ENCODE measurements at places on chromosomes 7 and 10. TPM values are rescaled to one million over a fixed set of nuclear protein-coding genes. Genes with fewer than 3 reads are reported as not detected.
A peak's percentile ranks its signal among the peaks of the same experiment; 100 is the strongest.

- ATAC-seq: no peak
Observed at GRCh38 chr10:16341637-16342036, 95.2 kb upstream of the PTER start.

CARD11 gene
- total RNA-seq: 98.7 TPM

- no peak for ATAC-seq
Observed at GRCh38 chr7:26743205-26743604, 121.2 kb downstream of the SKAP2 start.

DNA sequence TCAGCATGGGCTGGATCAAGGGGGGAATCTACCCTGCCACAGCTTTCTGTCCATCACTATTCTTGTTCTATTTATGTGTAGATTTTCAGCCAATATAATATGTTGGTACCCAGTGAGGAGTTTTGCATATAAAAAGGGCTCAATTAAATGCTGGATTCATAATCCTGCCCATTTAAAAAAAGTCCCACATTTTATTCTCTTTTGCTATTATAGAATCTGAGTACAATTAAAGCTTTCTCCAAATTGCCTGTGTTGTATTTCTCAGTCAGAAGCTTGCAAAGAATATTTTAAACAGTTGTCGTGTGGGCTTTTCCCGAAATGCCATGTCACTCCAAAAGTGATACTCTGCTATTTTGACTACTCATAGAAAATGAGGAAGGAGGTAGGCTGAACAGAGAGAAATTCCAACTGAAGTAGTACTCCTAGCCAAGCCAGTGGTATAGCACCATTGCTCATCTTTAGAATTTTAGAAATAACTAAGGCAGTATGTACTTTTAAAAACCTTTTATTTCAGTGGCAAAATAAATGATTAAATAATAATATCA lies 108.3 kb upstream of the HDAC9 start:
- no peak for ATAC-seq

DNA sequence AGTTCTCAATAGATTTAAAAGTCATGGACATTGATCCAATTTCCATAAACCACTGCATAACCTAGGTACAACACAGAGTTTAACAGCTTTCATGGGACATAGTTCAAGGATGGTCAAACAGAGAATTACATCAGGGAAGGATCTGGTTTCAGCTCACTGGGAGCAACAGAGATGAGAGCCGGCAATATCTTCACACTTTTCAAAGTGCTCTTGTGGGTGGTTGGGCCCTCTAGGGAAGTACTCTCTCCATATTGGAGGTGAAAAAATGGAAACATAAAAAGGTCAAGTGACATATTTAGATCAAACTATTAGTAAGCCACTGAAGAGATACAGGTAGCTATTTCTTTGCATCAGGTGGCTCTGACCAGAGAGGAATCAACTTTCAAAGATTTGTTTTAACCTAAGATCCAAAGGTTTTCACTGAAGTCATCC lies 61.8 kb upstream of the LRRN3 start:
- ATAC-seq: peak; percentile 30

DNA sequence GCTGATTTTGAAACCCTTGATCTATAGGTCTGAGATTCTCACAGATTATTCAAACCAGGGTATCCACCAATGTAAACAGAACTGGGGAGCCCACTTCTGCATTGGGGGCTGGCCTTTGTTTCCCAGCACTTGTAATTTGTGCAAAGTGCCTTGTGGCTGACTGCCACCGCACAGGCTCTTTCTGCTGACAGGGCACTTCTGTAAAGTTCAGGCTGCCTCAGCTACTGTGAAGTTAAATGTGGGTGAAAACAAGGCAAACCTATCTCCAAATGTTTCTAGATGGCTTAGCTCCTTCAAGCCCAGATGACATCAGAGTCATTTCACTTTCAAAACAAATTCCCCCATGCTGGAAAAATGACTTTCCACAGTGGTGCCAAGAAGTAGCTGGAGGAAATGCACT lies 54.7 kb downstream of the GRID1 start:
- no peak for ATAC-seq

DNA sequence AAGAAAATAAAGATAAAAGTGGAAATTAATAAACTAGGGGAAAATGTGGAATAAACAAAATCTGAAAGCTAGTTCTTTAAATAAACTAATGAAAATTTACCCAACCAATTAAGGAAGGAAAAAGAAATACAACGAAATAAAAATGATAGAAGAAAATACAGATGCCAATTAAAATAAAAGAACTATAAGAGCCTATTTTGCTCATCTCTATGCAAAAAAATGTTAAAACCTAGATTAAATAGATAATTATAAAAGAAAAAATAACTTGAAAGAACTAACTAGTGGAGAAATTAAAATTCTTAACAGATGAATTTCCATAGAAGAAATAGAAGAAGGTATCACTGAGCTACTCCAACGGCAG lies 32.7 kb downstream of the PKD1L1 start:
- ATAC-seq: no peak

OPALIN gene
- not detected for total RNA-seq

Measured in activated T-helper 17 cell treated with anti-CD3 and anti-CD28 coated beads, Interleukin-2, amount 50 U/mL, for 72 hours (primary cell).